Sciatic nerve (tissue), 2 donors: ENCODE measurements at places on chromosomes 13 and 19.

GRCh38 chr19:57192077-57192420, 749 bp downstream of the ZNF264 start:
- DNase-seq: no peak

GRCh38 chr13:75251188-75251587, 230.8 kb downstream of the TBC1D4 start:
- DNase-seq: no peak

- no peak for DNase-seq
Measured at GRCh38 chr13:47250146-47250545, 353.3 kb upstream of the HTR2A start.

DNA sequence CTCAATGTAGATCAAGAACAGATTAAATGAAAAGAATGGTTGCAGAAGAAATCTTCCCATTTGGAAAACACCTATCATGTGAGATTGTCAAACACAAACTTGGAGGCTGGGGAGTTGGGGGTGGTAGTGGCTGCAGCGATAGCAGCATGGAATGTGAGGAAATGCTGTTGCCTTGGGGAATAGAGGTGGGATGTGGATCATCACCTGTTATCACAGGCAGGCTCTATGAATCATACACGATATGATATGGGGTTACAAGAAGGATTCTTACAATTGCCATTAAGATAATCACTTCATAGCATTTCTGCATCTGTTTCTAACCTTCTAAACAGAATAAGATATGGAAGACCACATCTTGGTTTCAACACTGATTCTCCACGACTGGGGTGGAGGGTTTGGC, 88.7 kb downstream of the RNASEH2B start:
- DNase-seq: no peak

DNA sequence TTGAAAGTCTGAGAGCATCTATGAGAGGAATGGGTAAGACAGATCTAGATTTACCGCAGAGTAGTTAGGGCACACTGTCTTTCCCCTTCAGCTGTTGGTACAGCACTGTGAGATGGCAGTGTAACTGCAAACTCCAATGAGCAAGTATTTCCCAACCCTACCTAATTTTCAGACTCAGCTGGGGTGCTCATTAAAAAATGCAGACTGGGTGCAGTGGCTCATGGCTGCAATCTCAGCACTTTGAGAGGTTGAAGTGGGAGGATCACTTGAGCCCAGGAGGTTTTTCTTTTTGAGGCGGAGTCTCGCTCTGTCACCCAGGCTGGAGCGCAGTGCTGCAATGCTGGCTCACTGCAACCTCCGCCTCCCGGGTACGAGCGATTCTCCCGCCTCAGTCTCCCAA, 12.6 kb downstream of the QPCTL start:
- DNase-seq: no peak

- DNase-seq: no peak
Measured at GRCh38 chr13:61339054-61339621, 76.5 kb downstream of the PCDH20 start.

- no peak for DNase-seq
Measured at GRCh38 chr13:105048677-105049076, 1486.8 kb downstream of the EFNB2 start.

DNA sequence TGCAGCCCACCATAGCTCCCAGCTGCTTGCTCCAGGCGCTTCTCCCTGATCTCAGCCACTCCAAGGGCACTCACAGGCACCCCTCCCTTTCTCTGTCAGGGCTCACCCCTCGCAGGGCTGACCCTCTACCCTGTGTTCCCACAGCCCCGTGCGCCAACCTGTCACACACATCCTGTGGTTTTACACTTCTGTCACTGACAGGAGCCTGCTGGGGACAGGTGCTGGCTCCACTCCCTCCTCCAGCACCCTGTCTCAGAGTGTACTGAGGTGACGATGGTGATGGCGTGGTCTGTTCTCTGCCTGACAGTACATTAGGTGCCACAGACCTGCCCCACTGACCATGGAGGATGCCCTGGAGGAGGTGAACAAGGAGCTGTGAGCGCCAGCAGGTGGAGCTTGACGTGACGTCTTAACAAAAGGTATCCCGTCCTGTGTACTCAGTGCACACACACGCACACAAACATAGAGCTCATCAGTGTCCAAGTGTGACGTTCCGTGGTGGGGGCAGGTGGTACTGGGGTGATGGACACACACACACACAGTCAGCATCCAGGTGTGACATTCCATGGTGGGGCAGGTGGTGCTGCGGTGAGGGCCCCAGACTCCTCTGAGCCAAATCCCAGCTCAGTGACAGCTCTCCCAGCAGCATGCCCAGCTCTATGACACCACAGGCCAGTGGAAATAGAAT, 20.9 kb downstream of the C19orf44 start:
- no peak for DNase-seq

DNA sequence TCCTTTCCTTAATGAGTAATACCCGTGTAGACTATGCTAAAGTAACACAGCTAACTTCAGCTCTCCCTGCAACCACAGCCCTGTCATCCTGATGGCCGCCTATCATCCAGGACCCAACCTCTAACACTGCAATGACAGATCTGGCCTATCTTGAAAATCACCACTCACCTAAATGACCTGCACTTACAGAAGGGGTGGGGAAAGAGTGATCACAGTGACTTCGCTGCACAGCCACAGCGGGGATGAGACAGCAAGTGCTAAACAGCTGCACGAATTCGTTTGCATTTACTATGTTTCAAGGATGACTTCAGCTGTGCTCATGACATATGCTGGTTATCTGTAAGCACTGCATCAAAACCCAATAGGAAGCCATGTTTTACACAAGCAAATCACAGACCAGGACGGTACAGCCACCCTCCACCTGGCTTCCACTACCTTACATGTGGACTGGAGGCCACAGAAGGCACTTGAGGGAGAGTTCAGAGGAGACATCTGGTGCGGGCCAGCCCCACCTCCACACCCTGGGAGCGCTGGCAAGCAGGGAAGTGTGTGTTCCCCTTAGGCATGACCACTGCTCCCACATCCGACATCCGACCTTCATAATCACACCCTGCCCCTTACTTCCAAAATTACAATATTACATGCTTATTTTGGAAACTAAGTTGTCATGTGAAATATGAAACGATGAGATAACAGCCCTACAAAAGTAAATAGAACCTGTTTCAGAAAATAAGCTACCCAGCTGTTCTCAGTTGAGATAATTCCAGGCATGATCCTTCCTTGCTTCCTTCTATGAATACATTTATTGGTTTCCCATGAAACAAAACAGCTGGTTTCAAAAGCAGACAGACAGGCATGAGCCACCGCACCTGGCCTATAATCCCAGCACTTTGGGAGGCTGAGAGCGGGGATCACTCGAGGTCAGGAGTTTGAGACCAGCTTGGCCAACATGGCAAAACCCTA, 95.7 kb downstream of the STK24 start:
- peak; percentile 55 for DNase-seq

DNA sequence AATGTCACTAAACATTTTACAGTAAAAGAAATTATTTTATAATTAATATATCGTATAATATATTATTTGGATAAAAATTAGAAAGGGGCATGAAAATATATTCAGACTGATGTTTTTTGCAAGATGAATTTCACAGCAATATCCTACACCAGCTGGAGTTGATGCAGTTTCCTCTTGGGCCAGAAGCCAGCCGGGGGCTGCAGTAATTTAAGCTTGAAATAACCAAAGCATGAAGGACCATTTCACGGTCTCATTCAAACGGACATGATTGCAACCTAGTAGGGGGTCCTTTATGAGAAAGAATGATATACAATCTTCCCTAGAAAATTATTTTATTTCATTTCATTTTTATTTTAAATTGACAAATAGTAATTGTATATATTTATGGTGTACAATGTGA, 797.2 kb upstream of the PCDH9 start:
- no peak for DNase-seq

DNA sequence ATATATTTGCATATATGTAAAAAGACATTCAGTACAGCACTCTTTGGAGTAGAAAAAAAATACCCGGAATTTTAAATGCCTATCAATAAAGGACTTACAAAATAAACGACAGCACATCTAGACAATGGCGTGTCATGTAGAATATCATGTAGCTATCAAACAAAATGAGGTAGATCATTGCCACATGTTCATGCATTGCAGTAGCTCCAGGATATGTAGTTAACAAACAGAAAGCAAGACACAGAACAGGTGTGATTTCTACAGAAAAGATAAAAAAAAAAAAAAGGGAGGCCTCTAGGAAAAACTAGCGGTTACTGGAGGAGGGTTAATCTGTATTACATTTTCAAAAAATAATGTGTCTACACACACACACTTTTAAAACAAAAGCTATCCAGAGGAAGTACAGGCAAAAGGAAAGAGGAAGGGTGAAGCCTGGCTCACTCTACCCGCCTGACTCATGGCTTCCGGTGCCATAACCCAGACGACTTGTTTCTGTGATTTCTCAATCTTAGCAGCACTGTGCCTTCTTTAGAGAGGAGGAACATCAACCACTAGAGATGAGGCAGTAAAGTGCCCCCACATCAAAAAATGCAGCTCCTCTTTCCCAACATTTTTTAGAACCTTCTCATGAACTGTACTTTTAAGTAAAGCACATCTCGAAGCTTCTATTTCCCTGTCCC, 6.9 kb downstream of the KCTD12 start:
- peak; percentile 72 for DNase-seq

DNA sequence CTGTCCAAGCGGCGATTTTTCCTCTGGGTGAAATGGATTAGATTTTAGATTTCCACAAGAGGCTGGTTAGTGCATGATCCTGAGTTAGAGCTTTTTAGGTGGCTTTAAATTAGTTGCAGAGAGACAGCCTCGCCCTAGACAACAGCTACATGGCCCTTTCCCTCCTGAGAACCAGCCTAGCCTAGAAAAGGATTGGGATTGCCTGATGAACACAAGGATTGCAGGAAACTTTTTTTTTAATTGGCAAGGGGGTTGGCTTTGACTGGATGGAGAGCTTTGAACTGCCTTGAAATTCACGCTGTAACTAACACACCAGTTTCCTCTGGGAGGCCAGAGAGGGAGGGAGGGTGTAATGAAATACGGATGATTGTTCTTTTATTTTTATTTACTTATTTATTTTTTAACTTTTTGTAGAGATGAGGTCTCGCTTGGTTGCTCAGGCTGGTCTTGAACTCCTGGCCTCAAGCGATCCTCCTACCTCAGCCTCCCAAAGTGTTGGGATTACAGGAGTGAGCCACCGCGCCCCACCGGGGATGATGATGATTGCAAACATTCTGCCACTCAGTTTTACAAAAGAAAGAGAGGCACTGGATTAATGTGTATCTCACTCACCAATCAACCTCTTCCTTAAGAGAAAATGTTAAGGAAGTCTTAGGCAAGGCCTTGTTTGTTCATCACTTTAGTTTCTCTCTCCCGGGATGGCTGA, 1.9 kb downstream of the LDLR start:
- no peak for DNase-seq

GRCh38 chr13:42075517-42075916, 27.1 kb downstream of the DGKH start:
- no peak for DNase-seq

DNA sequence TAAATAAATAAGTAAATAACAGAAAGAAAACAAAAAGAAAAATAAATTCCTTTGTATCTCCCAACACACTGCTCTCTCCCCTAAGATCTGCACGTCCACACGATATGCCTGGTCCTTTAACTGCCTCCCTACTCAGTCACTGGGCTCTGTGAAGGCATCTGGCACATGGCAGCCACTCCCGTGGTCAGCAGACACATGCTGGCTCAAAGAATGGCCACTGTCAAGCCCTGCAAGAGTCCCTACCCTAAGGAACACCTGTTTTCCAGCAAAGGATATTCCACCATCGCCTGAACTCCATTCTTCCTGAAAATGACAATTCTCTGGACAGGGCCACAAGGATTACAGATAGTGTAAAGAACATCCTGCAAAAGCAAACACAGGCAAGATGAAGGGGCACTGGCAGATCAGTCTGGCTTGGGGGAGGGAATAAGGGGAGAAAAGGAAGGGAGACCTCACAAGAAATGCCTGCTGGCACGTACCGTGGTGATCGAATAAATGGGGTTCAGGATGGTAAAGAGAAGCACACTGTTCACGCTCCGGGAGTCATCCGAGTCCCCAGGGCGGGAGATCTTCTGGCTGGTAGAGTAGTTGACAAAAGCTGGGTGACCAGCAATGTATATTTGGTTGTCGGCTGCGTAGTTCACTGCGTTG, 4.3 kb downstream of the HNRNPL start:
- no peak for DNase-seq

- DNase-seq: peak; percentile 55
Measured at GRCh38 chr19:1481893-1482360, 2.9 kb upstream of the C19orf25 start.

- DNase-seq: no peak
Measured at GRCh38 chr19:16952046-16952445, 63.2 kb downstream of the F2RL3 start.

GRCh38 chr19:13428352-13428751, 77.9 kb downstream of the CACNA1A start:
- DNase-seq: no peak

GRCh38 chr19:29598036-29598435, 8.0 kb upstream of the POP4 start:
- no peak for DNase-seq
